ENCODE measurements at places on chromosomes 6 and 20.

DNA sequence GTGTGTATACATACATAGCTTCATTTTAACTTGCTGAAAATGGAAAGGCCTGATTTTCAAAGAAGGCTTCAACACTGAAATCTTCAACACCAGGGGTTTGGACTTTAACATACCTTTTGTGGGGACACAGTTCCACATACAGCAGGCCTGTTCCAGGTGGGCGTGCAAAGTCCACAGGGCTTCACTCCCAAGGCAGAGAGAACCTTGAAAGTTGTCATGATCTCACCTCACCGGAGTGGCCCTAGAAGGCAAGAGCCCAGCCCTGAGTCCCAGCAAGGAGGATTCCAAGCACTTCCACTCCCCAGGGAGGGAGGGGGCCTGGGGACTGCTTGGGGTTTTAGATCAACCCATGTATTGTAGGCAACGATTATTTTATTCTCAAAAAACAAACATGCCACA is 47.2 kb downstream of the TMEM242 start:
- no peak for DNase-seq

DNA sequence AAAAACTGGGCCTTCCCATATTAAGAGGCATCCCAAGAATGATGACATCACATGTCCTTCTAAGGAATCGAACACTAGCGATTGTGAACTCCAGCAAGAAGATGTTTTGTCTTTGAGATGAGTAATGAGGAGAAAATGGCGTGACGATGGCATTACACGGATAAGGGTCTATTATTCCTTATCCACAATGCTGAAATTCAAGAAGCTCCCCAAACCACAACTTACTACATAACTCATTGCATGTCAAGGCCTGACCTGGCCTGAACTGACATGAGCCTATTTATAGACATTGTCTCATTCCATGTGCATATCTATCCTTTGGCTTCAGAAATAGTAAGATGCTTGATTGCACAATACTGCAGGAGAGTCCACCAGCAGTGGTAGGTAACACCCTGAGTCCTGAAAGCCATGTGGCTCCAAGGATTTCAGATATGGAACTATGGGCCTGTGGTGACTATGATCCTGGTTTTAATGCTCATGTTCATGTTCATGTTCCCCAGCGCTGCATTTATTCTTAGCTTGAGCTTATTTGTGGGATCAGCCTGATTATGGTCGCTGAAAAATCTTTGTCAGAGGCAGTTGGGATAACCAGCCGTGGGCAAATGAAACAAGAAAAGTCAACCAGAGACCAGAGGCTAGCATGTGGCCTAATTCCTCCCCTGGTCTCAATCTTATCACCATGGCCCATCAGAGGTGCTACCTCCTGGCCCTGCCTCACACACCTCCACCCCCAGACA is 183.2 kb upstream of the JARID2 start:
- no peak for DNase-seq

- no peak for DNase-seq
Measured at GRCh38 chr20:33969563-33969962, 24.1 kb upstream of the RALY start.

DNA sequence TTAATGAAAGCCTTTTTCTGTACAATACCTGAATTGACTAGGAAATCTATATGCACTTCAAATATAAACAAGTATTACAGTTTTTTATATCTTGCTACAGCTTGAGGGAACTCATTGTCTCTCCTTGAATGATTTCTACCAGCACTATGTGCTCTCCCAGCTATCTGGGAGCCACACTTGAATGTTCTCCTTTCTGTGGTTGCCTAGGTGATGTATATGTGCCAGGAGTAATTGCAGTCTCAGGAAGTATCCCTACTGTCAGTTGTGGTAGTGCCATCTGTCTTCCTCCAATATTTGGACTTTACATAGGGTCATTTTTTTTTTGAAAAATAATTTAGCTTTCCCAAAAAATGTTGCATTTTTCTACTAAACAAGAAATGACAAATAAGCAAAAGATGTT is 288.0 kb upstream of the PLCB4 start:
- DNase-seq, result no peak

- DNase-seq, result peak; percentile 80
Measured at GRCh38 chr20:46752728-46753127, 43.3 kb downstream of the SLC2A10 start.

DNA sequence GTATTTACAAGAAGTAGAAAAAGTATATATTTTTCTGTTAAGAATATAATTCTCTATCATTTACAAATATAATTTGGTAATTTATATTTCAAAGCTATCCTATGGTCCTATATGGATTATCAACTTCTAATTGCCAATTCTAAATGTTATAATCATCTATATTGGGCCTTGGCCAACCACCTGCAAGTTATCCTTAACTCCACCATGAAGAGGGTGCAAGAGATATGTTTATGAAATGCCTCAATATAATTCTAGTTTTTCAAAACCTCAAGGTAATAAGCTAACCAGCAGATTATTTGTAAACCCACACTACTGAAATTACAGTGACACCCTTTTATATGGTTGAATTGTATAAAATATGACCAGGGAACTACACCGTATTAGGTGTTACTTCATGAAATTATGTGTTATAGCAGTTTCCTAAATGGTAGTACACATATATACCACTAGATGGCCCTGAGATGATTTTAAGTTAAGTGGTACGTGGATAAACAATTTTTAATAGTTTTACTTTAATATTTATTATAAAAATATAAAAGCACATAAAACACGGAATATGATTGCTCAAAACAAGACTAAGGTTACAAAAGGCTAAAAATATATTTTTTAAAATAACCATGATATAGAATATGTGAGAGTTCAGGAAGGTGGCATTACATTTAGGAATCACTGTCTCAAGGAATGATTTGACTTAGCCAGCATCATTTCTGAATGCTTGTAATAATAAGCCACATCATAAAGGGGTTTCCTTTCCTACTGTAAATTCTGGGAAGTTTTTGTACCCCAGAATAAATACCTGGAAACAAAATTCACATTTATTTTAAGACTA is 9.8 kb upstream of the PNISR start:
- no peak for DNase-seq

DNA sequence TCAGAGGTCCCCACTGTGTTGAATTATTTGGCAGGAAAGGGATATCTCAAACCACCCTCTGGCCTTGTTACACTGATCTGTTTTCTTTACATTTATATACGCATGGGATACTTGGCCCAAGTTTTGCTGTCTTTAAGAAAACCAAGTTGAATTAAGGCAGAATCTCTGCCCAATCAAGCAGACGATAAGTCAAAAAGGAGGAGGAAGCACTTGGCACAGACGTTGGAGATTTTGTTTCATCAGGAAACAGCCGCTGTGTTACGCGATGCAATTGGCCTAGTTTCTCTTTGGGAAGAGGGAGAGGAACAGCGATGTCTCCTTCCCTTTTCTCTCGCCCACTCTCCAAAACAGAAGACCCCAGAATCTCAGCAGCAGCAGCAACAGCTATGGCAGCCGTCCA is 20.2 kb upstream of the NAA20 start:
- no peak for DNase-seq

GRCh38 chr6:41028561-41029412 is 10.2 kb downstream of the UNC5CL start:
- no peak for DNase-seq

DNA sequence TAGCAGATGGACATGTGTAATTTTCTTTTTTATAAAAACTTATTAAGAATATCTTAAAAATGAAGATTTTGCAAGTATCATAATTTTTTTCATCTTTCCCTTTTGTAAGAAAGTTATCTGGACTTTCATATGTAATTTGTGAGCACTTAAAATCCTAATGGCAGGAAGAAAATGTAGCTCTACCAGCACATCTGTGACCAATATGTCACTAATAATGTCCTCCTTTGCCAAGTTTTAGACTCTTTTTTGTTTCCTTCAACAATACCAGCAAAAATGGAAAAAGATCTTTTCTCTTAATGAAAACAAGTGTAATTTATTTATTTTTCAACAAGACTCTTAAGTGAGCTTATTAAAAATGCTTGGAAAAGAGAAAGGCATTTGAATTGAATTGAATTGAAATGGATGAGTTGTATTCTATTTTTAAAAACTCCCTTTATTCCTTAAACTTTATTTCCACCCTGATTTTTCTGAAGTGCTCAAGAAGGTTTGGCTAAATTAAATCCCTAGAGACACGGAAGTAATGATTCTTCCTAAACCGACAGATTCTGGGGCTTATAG is 110.7 kb downstream of the KIF6 start:
- no peak for DNase-seq

DNA sequence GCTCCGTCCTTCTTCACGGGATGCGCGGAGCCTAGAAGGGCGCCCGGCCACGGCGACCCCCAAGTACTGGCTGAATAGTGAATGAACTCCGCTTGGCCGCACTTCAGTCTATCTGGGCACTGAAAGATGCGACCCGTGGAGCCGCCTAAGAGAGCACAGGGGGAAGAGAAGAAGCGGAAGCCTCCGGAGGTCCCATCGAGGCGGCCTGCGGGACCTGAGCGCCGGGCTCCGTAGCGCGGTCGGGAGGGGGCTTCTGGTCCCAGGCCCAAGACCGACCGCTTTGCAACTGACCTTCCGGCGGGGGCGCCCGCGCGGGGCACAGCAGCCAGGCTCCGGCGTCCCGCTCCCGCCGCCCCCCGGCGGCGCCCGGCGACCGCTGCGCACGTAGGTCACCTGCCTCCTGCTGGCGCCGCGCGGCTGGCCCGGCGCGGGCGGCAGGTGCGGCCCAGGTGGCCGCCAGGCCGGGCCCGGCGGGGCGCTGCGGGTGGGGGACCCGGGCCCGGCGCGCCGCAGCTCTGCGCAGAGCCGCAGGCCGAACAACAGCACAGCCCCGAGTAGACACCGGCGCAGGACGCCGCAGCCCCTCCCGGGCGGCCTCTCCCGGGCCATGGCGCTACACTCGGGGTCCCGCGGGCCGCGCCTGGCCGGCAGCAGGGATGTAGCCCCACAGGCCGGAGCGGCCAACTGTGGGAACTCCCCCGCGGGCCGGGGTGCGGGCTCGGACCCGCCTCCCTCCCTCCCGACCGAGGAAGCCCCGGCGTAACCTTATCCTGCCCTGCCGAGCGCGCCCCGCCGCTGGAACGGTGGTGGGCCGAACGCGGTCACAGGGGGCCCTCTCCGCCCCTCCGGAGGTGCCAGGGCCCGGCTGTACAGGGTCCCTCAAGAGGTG is at the start of gene METTL24:
METTL24 (minus strand) TSS at position 686 of the 889 bp plus-strand sequence; CDS start at position 609, 77 bp downstream.
- peak; percentile 72 for DNase-seq

DNA sequence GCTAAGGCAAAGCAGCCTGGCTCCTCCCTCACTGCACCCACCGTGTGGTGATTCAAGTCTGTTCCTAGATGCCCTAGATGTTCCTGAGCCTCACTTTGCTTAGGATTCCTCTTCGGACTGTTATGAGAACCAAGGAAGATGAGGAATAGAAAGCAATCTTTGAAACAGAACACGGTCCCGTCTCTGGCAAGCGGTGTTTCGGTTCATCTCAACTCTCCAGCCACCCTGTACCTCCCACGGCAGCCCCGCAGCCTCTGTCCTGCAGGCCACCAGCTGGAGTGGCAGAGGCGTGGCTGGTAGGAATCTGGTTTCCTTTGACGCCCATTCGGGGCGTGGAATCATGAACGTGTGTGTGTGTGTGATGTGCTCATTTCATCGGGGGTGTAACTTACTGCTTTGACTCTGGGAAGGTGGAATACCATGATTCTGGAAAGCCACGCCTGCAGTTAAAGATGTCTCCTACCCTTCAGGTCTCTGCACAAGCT is 21.3 kb downstream of the PDE10A start:
- DNase-seq, result no peak

DNA sequence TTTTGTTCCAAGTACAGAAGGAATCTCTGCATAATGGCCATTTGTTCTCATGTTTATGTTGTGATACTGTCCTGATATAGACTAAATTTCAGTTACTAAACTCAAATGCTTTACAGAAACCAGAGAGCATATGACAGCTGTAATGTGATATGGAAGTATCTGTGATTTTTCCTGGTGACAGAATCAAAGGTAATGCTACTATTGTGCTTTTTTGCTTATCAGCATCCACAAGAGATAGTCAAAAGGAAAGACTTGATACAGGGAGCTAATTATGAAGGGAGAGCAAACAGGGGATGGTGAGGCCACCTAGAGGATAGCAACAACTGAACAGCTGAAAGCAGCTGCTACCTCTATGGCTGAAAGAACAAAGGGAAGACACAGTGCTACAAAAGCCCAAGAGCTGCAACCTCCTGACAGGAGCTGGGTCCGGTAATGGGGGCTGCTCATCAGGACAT is 181.4 kb downstream of the PHF3 start:
- no peak for DNase-seq

- no peak for DNase-seq
Measured at GRCh38 chr6:105029581-105029980, 72.7 kb downstream of the LIN28B start.

- no peak for DNase-seq
Measured at GRCh38 chr20:38065764-38066375, 32.3 kb downstream of the RPRD1B start.

DNA sequence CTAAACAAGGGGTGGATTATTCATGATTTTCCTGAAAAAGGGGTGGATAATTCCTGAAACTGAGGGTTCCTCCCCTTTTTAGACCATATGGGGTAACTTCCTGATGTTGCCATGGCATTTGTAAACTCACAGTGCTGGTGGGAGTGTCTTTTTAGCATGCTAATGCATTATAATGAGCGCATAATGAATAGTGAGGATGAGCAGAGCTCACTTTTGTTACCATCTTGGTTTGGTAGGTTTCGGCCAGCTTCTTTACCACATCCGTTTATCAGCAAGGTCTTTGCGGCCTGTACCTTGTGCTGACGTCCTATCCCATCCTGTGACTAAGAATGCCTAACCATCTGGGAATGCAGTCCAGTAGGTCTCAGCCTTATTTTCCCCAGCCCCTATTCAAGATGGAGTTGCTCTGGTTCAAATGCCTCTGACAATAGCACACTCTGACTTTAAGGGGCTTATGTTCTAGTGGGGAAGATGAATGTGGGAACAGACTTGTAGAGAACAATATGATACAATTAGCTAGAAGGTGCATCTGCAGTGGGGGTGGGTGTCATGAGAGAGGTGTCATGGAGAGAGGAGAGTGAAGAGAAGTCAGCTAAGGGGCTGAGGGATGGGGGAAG is 4.2 kb upstream of the GPR31 start:
- DNase-seq, result no peak

GRCh38 chr6:130282234-130282995 is 59.7 kb upstream of the SAMD3 start:
- DNase-seq, result no peak

- DNase-seq, result no peak
Measured at GRCh38 chr6:146693342-146693741, 94.6 kb downstream of the ADGB start.

DNA sequence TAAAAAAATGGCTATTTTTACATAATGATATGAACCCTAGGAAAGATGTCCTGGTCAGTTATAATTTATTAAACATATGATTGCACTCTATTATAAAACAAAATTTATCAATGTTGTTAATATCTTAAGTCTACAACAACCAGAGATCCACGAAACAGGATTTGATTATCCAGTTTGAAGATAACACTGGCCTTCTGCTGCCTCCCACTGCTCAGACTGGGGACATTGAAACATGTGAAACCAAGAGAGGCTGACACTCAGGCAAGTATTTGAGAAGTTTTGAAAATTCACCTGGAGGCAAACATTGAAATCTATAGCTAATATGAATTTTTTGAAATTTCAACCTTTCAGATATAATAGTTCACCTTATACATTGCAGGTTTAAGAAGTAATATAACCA is 219.3 kb upstream of the HSF2 start:
- no peak for DNase-seq
